ENCODE measurements at places on chromosomes 11 and 22.
A peak's percentile ranks its signal among the peaks of the same experiment; 100 is the strongest.

DNA sequence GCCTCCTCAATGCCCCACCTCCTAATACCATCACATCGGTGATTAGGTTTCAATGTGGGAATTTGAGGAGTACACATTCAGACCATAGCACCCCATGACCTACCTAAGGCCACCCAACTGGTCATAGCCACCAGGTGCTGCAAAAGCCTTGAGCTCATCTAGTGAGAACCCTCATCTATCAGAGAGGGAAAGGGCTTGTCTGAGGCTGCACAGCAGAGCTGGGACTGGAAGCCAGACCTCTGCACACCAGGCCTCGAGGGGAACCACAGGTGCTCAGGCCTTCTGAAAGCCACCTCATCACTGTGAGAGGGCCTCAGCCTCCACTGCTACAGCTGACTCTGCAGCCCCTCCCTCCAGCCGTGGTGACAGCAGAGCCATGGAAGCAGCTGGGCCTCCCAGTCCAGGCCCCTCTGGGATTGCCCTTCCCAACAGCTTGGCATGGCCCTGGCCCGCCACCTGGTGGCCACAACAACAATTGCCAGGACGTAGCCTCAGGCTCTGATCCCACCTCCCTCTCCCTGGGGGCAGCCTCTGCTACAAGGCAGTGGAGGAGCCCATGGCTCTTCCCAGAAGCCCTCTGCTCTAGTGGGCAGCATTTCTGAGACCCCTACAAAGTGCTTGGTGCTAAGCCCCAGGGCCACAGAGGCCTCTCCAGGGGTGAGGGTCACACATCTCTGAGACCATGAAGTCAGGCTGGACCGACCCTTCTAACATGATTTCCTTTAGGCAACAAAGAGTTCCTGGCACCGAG, 41.0 kb upstream of the PRDM11 start:
- peak; percentile 50 for DNase-seq

GRCh38 chr11:118202599-118203422, 22.0 kb downstream of the JAML start:
- DNase-seq = peak; percentile 76

GRCh38 chr11:14519597-14519916, 629 bp downstream of the PSMA1 start:
- no peak for DNase-seq

- no peak for DNase-seq
These were observed 2.7 kb downstream of the PLXNB2 start for GRCh38 chr22:50304528-50305392.

GRCh38 chr11:44618561-44619425, 53.3 kb downstream of the CD82 start:
- DNase-seq = no peak

- no peak for DNase-seq
These were observed 12.7 kb downstream of the GTPBP1 start for GRCh38 chr22:38718414-38718813.

DNA sequence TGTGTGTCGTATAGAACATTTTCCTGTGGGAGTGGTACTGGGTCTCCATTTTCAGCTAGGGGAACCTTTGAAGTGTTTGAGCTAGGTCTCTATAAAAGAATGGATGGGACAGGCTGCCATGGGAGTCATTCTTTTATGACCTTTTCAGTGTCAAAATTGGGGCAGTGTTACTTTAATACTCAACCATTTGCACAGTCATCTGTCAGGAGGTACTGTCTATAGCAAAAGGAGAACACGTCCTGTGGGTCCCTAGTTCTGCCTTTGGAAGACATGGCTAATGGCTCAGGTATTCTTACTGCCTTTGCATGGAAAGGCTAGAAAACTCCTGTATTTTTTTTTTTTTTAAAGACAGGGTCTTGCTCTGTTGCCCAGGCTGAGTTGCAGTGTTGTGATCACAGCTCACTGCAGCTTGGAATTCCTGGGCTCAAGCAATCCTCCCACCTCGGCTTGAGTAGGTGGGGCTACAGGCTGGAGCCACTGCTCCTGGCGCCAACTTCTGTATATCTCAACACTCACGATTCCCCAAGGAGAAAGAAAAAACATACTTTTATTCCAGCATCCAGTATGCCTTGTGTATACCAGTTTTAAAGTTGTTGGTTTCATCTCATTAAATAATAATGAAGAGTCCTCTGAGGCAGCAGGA, 2.1 kb upstream of the ATF4 start:
- DNase-seq = no peak

- no peak for DNase-seq
These were observed 50.7 kb upstream of the LYVE1 start for GRCh38 chr11:10619131-10619680.

- DNase-seq = no peak
These were observed 29.8 kb upstream of the P2RY2 start for GRCh38 chr11:73188301-73188700.

DNA sequence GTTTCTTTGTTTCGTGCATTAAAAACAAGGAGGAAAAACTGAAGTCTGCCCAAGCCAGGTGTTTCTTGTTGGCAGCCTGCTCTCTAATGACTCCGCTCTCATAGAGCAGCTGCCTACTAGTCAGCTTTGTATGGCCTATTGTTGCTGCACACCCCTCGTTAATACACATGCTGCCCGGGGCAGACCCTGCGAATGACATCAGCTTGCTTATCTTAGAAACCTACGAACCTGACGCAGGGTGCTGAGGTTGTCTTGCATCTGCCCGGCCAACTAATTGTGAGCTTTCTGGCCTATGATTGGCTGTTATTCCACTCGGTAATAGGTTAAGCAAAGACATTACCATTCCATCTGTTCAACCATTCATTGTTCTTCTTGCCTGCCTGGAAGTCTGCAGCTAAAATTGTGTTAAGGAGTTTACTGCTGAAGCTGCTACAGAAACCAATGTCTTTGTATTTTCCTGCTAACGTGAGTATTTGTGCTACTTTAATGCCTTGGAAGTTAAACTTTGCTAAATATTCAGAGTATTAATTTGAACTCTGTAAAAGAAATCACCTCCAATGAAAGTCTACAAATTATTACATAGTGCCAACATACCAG, 37.5 kb downstream of the ZC3H12C start:
- no peak for DNase-seq

DNA sequence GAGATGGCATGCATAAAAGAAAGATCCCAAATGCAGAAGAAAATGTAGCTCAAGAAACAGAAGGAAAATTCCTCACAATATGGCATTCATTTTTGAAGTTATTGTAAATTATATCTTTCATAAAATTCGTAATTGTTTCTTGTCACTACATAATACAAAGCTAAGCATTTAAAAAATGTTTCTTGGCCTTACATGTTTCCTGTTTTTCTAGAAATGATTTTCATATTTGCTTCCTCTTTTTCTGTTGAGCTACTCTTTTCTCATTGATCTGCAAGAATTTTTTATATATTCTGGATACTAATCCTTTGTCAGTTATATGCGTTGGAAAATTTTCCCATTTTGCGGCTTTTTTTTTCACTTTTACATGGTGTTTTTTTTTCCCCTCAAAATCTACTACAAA, 48.0 kb downstream of the ENTHD1 start:
- no peak for DNase-seq

DNA sequence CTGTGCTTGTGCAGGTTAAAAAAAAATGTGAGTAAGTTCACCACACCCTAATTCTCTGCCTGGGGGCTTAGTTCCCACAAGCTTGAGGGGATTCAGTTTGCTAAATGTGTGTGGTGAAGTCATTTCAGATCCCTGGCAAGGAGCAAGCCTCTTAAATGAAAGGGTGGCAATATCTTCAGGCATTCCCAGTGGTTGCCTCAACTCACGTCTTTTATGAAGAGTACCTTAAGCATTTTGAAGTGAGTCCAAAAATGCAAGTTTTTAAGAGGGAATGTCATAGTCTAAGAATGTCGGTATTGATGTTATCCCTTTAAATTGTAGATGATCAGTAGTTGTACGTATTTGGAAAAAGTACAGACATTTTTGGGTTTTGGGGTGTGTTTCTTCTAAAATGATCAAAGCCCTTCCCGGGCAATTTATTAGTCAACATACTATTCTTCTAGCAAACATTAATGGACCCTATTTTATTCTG, 4.9 kb downstream of the TCP11L1 start:
- no peak for DNase-seq

DNA sequence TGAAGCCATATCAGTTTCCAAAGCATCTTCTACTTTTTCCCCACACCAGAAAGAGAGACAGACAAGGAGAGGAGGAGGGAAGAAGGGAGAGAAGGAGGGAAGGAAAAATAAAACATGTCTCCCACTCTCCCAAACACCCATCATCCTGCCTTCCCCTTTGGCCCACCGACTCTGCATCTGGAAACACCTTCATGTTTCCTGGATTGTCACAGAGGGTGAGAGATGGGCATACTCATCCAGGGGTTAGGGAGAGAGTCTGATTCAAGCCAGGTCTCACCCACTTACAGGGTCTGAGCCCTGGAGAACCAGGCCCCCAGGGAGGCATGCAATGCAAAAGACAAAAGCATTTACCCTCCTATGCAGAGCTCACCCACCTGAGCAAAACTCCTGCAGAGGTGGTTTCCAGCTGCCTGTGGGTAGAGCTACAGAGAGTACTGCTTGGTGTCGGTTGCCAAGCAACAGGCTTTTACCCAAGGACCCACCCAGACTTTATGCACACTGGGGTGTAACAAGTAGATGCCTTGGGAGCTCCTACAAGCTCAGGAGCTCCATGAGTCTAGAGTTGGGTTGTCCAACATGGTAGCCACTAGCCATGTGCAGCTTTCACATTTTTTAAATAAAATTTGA, 33.4 kb downstream of the MN1 start:
- no peak for DNase-seq

- no peak for DNase-seq
These were observed 10.0 kb upstream of the PATL1 start for GRCh38 chr11:59678813-59679165.

DNA sequence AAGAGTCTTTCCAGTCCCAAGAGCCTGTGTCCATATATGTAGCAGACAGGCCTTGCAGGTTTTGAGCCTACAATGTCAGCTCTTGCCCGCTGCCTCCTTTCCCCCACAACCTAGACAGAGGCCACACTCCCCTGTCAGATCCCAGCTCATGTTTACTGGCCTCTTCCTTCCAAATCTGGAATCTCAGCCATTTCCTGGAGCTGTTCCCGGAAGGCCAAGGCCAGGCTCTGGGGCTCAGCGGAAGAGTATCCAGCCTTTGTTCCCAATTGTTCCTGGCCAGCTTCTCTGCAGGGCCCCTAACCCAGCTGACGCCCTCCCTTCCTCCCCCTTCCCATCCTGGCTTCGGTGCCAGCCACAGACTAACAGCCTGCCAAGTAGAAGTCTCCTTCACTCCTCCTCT, 1.0 kb upstream of the ROBO4 start:
- DNase-seq = no peak

DNA sequence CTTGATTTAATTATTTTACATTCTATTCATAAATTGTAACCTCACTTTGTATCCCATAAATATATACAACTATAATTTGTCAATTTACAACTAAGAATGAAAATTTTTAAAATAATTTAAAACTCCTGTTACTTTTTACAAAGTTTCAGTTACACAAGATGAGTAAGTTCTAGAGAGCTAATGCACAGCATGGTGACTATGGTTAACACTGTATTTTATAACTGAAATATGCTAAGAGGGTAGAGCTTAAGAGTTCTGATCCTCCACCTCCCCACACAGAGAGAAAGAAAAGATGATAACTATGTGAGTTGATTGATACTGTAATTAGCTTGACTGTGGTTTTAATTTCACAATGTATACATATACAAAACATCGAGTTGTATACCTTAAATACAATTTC, 412.5 kb upstream of the DDI1 start:
- no peak for DNase-seq

- DNase-seq = no peak
These were observed 79.1 kb upstream of the KCNQ1OT1 start for GRCh38 chr11:2778630-2779498.

- DNase-seq = no peak
These were observed 5.5 kb downstream of the CAPN1 start for GRCh38 chr11:65187146-65187675.
